ENCODE measurements at places on chromosomes 12 and 14.

DNA sequence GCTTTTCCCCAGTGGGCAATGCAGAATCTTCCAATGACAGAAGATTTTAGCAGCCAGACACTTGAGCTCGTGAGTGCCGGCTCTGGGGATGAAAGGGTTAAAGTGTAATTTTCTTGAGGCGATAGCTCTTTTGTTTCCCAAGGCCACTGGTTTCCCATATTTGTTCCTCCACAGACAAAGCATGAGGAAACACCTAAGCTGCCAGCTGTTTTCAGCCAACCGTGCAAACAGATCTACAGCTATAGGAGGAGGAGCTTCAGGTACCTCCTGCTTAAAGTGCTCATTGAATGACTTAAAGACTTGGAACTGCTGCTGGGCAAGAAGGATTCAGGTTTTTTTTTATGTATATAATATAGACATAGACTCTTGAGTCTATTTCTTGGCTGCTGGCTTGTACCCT is 1311.5 kb downstream of the TMEM121 start:
- no peak for DNase-seq

- no peak for DNase-seq
These were observed 125.7 kb upstream of the BTG1 start for GRCh38 chr12:92271341-92271740.

GRCh38 chr12:30548203-30548602 is 147.5 kb downstream of the IPO8 start:
- DNase-seq = no peak

GRCh38 chr14:30966415-30967363 is 58.8 kb upstream of the AP4S1 start:
- DNase-seq = no peak

DNA sequence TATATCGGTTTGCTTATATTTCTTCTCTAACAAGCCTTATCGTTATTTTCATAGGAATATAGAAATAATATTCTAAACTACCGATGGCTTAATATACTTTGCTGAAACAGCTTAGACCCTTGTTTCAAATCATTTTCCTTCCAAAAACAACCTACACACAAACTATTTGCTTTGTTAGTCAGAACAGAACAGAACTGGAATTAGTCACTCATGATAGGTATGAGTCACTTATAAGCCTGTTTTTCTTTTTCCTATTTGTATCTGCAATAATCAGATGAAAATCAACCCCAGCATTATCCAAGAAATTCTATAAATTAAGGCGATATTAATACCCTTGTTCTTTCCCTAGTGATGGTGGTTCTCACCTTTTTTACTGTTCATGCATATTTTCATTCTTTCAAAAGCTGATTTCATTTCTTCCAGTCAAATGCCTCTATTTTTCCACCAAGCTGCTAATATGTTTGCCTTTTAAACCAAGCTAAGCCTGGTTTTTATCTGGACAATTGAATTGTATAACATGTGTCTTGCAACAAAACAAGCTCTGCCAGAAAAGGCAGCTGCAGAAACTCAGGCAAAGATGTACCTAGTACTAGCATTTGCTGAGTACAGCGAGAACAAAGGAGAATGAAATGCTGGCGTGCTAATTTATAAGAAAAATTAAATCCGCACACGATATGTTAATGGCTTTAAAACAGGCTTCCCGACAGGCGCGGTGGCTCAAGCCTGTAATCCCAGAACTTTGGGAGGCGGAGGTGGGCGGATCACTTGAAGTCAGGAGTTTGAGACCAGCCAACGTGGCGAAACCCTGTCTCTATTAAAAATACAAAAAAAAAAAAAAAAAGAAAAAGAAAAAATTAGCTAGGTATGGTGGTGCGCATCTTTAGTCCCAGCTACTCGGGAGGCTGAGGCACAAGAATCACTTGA is 1418.2 kb downstream of the AACS start:
- no peak for DNase-seq

DNA sequence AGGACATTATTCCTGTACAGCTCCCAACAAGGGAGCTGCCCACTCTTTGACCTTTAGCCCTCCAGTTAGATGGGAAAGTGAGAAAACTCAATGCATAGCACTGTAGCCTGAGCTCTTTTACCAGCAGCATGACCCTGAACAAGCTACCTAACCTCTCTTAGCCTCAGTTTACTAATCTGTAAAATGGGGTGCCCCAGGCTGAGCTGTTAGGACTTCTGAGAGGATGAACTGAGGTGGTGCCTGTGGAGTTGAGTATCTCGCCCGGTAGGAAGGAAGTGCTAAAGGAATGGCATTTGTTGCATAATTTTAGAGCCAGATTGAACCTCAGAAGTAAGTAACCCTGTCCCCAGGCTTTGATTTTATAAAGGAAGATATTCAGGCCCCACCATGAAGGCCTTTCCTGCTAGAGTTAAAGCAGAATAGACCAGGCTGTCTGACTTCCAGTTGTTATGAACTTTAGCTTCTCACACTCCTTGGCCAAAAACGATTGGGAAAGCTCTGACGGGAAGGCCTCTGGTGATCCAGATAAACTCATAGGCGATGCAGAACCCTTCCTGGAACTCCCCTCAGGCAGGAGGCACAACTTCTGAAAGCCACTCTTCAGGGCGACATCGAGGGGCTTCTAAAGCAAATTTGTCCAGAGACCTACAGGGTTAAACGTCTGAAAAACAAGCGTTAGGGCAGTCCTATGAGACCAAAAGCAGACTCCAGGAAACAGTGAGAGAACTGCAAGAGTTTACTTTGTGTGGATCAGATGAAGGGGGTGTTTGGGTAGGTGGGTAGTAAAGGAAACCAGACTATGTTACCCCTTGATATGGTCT is 2.5 kb upstream of the SERPINA10 start:
- DNase-seq = no peak

DNA sequence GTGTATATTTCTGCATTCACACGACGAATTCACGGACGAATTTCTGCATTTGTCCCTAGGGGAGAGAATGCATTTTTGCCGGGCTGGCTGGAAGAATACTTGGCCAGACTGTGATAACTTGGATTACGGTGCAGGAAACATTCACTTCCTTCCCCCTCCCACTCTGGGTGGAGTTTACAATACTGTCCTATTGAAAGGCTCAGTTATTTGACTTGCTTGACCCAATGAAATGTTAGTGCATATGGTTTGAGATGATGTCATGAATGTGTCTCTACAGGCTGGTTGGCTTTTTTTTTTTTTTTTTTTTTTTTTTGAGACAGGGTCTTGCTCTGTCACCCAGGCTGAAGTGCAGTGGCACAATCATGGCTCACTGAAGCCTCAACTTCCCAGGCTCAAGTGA is 90.7 kb upstream of the NOS1 start:
- no peak for DNase-seq

GRCh38 chr12:99393763-99394162 is 253.8 kb upstream of the GARIN6 start:
- no peak for DNase-seq

DNA sequence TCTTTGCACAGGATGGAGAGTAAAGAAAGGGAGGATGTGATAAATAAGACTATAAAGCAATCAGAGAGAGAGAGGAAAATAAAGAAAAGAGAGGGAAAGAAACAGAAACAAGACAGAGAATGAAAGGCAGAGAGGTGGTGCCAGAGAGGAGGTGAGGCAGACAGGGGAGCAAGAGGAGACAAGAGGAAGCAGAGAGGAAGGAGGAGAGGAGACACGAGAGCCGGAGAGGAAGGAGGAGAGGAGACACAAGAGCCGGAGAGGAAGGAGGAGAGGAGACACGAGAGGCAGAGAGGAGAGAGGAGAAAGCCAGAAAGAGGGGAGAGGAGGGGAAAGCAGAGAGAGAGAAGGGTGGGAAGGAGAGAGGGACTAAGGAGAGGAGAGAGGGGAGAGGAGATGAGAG is 125.2 kb downstream of the PAPOLA start:
- no peak for DNase-seq

GRCh38 chr12:115760231-115760630 is 517.3 kb downstream of the MED13L start:
- no peak for DNase-seq

GRCh38 chr12:74890237-74890599 is 319.4 kb downstream of the KCNC2 start:
- DNase-seq = no peak
